ENCODE measurements at places on chromosomes 12 and 14.

DNA sequence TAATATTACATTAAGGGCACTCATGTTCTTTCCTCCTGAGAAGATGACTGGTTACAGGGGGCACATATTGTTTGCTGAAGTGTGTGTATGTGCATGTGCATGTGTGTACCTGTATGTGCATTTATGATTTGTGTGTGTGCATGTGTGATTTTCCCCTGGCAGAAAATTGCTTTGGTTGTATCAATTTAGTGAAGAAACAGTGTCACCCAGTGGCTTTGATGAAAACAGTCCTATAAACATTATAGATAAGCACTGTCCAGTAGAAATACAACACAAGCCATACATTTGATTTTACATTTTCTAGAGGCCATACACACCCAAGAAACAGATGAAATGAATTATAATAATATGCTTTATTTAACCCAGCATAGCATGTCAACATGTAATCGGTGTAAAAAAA, 8.6 kb downstream of the PDE3A start:
- no peak for DNase-seq

GRCh38 chr12:54004841-54005530, 3.8 kb upstream of the HOXC8 start:
- no peak for DNase-seq

DNA sequence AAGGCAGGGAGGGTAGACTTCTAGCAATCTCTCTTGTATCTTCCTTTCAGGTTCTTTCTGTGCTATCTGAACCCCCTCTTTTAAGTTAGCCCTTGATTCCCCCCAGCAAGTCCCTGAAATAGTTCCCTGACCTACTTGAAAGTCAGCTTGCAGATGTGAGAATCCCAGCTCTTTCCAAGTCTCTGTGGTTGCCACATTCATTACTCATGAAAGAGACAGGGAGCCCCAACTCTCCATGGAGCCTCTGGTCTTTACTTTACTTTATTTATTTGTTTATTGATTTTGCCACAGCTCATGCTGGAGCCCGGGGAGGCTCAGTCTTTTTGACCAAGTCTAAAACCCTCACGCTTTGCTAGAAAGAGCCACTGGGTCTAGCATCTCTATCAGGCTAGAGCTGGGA, 193.6 kb upstream of the FAR2 start:
- DNase-seq: no peak

GRCh38 chr14:77290705-77291104, 19.7 kb upstream of the NGB start:
- no peak for DNase-seq

- no peak for DNase-seq
These were observed 380 bp downstream of the ANKRD13A start for GRCh38 chr12:109999649-109999971.

- no peak for DNase-seq
These were observed 14.6 kb upstream of the NUDT14 start for GRCh38 chr14:105195522-105196264.

DNA sequence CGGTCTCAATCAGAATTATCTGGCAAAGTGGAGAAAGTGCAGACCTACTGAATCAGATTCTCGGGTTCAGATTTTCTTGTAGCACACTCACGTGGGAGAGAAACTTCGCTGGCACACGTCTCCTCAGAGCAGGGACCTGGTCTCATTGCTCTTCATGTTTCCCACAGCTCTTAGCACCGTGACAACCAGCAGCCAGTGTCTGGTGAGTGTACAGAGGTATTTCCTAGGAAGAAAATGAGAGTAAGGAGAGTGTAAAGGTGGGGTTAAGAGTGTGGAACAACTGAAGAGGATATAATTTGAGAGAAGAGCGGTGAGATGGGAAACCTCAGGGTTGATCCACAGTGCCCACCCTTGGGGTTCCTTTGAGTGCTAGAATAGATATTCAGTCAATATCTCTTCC, 89.2 kb downstream of the ARF6 start:
- no peak for DNase-seq

DNA sequence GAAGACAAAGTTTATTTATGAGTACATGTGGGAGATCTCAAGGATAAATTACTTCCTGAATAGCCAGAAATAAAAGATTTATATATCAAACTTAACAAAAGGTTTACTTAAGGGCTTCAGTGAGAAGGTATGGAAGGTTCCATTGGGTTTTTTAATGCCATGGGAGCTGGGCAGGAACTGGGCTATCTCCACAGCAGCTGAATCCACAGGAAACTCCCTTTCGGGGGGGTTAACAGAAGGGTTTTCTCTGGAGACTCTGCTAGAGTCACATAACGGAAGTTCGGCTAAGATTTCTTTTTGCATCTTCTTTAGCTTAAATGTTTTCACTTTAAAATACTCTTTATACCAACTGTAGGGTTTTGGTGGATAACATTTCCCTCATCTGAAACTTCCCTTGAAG, 113.5 kb downstream of the UNC79 start:
- no peak for DNase-seq

DNA sequence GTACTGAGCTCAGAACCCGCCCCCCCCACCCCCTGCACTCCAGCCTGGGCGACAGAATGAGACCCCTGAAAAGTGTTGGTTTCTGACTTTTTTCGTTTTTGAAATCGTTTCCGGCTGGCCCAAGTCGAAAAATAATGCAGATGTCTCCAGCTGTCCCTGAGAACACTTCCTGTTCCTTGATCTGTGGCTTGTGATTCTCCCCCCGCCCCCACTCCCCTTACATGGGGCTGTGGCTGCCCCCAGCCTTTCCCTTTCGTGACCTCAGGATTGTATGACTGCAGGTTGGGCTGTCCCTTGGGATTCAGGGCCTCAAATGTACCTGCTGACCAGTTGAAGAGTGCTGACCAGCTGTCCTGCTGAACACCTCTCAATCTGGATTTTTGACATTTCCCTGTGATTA, 34.1 kb downstream of the NOC4L start:
- DNase-seq: no peak

GRCh38 chr14:103629503-103630121, 601 bp downstream of the KLC1 start:
- peak; percentile 43 for DNase-seq

DNA sequence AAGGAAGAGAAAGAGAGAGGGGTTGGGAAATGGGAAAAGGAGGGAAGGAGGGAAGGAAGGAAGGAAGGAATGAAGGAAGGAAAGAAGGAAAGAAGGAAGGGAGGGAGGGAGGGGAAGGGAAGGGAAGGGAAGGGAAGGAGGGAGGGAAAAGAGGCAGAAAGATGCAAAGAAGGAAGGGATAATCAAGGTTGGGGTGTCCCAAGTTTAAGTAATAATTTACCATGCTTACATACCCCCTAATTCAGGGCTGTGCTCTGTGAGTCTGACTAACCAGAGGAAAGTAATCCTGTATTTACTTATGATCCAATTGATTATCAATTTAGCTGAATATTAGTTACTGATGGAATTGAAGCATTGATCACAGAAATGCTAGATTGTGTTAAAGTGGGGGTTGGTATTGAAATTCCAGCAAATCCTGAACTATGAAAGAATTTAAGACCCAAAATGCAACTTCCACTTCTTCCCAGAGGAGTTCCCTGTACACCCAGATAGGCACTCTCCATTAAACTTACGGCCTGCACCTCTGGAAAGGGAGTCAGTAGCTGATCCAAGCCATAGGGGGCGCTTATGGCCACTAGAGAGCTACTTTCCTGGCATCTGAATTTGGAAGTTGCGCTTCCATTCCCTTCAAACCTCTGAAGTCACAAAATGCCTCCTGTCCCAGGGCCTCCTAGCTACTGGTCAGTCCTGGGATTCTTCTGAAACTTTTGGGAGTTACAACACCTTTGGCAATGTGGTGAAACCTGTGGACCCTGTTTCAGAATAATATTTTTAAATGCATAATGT, 162.7 kb upstream of the PWP1 start:
- peak; percentile 40 for DNase-seq

DNA sequence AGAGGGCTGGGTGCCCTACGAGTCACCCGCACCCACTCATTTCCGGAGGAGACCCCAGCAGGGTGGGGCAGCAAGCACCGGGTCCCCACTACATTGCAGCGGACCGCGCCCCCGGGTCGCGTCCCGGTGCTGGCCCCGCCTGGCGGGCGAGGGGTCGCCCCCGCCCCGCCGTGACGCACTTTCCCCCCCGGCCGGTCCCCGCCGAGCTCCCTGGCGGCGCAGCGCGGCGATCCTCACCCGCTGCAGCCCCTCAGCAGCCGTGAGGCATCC, 106.1 kb downstream of the PRICKLE1 start:
- DNase-seq: no peak

DNA sequence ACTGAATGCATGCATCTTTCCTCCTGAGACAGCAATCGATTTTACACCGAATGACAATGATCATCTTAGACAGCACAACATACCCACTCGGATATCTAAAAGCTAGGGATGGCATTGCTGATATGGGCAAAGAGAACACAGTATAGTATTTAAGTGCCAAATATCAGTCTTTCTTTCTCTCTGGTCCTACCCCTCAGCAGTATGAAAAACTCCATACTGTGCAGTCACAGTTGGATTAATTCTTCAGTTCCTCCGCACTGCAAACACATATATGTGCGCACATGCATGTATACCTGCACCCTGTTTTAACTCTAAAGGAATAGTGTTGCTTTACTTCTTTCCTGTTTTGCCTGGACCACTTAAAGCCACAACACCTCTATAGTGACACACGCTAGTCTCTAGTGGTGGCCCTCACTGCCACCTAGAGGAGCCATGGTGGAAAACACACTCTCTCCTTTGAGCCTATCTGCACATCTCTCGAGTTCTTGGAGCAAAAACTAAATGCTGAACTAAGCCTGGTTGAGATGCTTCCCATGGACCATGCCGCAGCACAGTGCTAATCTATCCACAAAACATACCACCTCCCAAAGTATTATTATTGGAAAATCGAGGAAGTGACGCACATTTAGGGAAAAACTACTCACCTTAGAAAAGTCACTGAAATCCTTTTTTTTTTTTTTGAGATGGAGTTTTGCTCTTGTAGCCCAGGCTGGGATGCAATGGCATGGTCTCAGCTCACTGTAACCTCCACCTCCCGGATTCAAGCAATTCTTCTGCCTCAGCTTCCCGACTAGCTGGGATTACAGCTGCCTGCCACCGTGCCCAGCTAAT, 11.9 kb downstream of the TMEM52B start:
- DNase-seq: peak; percentile 78

DNA sequence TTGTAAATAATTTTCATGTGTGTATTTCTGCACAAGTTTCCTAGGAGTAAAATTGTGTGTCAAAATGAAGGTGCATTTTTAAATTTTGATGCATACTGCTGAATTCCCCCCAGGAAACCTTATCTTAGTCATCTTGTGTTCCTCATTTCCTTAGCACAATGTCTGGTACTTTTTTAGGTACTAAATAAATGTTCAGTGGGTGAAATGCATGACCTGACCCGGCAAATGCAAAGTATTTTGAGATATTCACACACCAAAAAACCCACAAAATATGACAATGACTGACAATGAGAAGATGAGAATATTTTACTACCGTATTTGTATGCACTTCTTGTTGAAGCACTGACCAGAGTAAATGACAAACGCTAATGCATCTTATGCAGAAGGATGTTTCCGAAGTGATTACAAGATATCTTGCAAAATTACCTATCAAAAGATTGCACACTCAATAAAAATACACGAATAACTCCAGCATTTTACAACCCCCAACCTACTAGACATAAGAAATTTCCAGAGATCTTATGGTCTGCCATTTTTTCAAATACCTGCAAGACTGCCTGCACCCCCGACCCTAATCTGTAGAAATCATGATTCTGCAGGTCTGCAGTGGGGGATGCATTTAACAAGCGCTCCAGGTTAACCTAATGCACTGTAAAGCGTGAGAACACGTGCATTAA, 895 bp upstream of the PRKAB1 start:
- no peak for DNase-seq

DNA sequence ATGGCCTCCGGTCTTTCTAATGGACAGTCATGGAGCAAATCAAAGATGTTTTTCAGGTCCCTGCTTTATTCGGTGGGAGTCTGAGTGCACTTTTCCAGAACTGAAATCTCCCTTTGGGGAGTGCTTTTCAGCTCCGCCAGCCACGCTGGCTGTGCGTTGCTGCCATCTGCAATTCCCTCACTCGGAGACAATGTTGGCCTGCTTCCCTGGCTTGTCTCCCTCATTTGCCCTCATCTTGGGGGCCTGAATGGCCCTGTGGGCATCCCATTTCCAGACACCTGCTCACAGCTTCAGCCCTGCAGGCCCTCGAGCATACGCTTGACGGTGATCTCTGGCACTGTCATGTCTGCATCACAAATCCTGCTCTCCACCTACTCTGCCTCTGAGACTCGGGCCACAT, 103.8 kb downstream of the CCDC92 start:
- no peak for DNase-seq

DNA sequence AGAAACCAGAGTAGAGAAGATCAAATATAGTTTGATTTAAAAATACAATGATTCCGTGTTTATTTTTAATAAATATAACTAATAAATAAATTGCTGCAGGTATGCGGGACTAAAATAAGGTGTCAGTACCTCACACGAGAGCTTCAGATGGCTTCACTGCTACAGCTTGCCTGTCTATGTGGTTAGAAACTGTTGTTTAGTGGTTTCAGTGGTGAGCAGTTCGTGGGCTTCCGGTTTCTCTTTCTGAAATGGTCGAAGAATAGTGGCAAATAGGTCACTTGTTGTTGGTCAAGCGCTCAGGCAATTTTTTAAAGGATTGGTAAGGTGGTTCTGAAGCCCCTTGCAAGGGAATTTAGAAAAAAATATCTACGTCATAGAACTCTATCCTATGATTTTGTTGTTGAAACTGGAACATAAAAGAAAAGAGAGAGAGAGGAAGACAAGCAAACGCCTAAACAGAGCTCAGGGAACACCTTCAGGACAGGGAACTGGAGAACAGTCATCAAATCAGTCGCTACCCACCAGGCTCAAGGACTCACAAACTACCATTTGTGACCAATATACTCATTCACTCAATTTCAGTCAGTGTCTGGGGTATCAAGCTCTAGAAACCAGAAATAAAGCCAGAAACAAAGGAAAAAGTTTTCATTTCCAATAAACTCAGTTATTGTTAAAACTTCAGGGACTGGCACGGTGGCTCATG, 31.3 kb downstream of the GABARAPL1 start:
- no peak for DNase-seq

- no peak for DNase-seq
These were observed 139.3 kb downstream of the ADGRD1 start for GRCh38 chr12:131092901-131093603.

DNA sequence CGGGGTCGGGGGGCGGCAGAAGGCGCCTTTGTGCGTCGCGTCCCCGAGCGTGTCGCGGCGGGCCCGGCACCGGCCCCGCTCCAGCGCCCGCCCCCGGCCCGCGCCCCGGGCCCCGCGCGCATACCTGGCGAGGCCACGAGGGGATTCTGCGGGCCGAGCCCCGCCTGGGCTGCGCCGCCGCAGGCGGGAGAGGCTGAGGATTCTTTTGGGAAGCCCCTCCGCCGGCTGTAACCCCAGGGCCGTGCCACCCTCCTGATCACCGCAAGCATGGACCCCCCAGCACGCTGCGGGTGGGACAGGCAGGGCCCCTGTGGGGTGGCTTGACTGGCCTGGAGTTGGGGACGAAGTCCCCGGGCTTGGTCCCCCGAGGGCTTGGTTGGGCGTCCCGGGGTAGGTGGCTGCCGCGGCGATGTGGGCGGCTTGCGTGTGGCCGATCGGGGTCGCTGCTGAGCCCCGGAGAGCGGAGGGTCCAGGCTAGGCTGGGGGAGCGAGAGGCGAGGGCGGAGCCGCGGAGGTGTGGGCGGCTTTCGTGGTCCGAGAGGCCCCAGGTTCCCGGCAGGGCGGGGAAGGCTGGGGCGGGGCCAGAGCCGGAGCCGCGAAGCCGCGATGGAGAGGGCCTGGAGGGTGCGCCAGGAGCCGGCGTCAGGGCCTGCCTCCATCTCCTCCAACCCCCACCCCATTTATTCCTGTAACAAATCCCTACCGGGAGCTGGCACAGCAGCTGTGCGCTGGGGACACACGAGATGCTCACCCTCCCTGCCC, 28.4 kb upstream of the GPR132 start:
- peak; percentile 85 for DNase-seq
